ENCODE measurements at places on chromosomes 2 and 18.
A peak's percentile ranks its signal among the peaks of the same experiment; 100 is the strongest.

DNA sequence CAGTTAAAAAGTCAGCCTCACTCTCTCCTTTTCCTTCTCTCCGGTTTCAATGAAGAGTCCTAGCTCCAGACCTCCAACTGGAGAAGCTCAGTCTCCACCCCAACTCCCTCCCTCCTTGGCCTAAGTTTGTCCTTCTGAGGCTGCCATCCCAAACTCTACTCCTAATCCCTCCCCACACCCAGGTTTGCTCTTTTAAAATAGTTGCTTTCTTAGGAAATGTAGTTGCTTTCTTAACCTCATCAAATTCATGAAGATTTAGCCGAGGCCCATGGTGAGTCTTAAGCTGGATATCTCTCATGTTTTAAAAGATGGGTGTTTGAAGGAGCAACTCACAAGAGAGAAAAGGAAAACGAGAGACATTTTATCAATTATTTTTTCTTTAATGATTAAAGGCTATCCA, 937 bp upstream of the LANCL1 start:
- DNase-seq: peak; percentile 27

DNA sequence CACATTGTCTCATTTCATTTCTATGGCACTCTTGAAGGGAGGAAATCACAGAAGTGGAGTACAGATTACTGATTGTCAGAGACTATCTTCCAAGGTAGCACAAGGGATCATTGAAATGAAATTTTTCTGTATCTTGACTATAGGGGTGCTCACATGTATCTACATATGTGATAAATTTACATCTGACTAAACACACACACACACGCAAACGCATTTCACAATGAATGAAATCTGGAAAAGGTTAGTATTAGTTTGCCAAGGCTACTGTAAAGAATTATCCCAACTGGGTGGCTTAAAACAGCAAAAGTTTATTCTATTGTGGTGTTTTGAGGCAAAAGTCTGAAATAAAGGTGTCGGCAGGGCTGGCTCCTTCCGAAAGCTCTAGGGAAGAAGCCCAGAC, 144.6 kb downstream of the SH3BP4 start:
- DNase-seq: no peak

- DNase-seq: no peak
Measured at GRCh38 chr2:9330612-9331270, 92.6 kb downstream of the ITGB1BP1 start.

DNA sequence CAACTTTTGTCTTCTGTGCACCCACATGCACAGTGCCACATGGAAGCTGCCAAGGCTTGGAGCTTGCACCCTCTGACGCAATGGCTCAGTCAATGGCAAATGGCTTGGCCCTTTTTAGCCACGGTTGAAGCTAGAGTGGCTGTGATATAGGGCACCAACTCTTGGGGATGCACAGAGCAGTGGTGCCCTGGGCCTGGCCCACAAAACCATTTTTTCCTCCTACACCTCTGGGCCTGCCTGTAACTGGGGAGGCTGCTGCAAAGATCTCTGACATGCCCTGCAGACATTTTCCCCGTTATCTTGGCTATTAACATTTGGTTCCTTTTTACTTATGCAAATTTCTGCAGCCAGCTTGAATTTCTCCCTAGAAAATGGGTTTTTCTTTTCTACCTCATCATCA, 74.9 kb downstream of the ZDBF2 start:
- DNase-seq: no peak

DNA sequence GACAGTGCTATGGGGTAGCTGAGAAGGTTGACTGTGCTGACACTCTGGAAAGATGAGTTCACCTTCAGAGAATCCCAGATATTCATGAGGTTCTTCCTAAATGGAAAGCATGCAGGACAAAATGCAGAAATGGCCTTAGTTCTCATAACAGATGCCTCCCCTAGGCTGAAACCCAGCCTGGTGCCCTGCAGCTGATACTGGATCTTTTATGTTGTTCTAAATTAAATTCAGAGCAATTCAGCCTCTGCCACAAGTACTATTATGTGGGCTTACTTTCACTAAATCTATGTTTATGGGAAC, 172.0 kb upstream of the SERPINE2 start:
- no peak for DNase-seq

DNA sequence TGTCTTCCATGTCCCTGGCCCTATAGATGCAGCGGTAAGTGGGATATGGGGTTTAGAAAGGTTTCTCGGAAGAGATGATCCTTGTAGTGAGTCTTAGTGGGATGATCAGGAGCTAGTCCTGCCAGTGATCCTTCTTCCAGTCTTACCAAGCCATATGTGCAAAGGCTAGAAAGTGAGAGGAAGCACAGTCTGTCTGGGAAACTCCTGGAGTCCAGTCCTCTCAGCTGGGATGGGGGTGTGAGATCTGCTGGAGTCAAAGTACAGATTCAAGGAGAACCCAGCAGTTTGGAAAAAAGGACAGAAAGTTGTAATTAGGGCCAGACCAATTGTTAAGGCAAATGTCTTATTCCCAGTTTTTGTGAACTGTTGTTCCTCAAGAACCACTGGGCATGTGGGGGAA, 83.3 kb downstream of the LIMS1 start:
- no peak for DNase-seq

DNA sequence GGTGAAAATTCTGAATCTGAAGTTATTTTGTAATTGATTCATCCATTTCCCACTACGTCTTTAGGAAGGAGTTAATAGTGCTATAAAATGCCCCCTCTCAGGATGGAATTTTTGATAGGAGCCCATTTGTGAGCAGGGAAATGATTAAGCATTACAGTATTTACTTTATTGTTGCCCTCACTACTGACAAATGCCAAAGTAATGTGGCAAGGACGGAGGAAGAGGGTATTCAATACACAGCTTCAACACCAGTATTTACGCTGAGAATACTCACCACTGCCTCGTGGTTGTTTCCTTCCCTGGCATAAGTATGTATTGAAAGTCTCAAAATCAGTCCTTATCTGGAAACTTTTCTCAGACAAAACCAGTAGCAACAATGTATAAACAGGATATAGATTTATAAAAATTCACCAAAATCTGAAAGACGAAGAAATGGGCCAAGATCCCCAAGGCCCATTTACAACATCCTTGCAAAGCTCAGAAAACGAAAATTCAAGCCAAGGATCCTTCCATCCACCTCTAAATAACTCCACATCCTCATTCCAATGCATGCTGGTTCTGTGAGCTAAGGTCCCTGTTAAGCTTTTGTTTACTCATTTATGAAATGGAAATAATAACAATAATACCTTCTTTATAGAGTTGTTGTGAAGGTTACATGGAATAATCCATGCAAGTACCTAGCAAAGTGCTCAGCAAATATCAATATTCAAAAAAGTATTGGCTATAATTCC, 29.3 kb downstream of the FEZ2 start:
- no peak for DNase-seq

DNA sequence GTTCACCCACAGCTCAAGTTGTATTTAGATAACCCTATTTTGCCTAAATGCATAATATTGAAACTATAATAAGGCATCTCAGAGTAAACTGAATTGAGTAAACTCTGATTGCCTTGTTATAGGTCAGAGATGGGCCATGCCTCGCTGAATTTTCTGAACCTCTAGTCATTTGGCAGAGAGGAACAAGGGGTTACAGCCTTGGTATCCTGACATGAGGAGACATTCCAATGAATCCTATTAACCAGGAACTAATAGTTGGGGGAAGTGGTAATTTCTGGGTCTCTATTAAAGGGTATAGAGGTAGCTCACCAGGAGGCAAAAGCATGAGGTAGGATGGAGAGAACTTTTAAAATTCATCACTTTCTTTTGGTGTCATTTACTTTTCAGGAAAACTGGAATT, 227.4 kb upstream of the CHST9 start:
- no peak for DNase-seq

- DNase-seq: no peak
Measured at GRCh38 chr18:79377187-79377891, 18.4 kb upstream of the NFATC1 start.

DNA sequence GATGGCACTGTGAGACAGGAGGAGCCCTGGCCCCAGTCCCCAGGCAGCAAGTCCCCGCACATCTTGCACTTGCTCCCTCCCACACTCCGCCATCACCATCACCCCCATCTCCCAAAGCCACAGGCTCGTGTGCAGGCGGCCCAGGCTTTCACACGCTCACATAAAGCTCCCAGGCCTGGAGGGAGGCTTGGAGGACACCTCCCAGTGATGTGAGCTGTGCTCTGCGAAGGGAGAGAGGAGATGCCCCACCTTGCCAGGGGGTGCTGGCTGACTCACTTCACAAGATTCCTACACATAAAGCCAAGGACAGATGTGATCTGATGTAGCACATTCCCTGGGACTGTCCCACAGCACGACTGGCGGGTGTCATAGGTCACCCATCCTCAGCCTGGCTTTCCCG, 28.9 kb downstream of the CELF4 start:
- DNase-seq: no peak

DNA sequence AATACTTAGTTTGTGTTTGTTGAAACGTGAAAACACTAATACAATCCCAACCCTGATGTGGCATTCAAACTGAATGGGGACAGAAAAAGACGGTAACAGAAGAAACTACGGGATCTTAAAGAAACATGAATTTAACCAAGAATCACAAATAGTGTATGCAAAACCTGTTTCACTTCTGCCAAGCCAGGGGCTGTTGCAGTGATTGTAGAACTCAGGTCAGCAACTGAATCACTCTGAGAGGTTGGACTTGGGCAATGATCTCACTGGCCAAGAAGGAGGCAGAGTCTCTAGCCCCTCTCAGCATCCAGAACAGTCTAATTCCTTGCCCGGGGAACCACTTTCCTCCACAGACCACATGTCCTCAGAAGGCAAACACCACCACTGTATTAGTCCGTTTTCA, 54.9 kb upstream of the CRIM1 start:
- DNase-seq: no peak

DNA sequence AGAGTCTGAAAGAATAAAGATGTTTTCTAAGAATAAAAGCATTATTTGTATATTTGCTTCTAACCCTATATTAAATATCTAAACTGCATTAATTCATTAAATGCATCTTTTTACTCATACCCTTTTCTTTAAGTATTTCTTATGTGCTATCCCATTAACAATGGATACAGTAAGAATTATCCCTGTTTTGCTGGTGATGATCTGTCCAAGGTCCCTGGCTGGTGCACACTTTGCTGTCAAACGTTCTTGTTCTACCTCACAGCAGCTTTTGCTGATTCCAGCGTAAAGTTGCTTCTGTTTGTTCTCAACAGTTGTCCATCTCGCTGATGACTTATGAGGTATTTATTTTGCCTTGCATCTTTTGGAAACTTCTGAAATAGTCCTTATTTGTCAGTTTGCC, 504.0 kb downstream of the PLCL1 start:
- DNase-seq: no peak

DNA sequence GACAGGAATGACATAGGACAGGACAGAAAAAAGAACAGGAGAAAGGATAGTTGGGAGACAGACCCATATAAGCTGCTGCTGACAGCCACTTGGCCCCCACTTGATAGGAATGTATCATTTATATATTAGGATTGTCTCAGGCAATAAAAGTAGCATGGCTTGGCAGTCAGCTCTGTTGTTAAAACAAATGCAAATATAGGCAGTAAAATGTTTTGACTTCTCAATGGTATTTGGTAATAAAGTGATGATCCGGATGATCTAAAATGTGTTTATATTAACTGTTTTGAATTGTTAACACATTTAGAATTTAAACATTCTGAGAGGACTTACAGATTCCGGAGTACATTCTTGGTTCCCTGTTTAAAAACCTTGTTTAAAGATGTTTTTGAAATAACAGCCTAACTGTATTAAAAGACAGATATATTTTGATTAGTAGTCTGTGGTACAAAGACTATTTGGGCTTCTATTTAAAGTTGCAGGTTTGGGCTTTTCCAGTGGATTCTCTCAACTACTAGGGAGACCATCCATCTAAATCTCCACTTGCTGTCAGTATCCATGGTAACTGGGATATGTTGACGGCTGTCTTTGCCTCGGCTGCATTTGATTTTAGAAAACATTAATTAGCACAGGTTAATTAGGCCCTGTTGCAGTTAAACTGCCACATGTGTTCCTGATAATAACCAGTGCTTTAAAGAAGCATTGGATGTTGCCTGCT, 147.6 kb downstream of the ESCO1 start:
- DNase-seq: no peak

GRCh38 chr2:239375278-239376061, 25.4 kb downstream of the HDAC4 start:
- no peak for DNase-seq

GRCh38 chr18:7626922-7627440, 59.9 kb downstream of the PTPRM start:
- no peak for DNase-seq
